ENCODE measurements at places on chromosomes 11 and 22.

DNA sequence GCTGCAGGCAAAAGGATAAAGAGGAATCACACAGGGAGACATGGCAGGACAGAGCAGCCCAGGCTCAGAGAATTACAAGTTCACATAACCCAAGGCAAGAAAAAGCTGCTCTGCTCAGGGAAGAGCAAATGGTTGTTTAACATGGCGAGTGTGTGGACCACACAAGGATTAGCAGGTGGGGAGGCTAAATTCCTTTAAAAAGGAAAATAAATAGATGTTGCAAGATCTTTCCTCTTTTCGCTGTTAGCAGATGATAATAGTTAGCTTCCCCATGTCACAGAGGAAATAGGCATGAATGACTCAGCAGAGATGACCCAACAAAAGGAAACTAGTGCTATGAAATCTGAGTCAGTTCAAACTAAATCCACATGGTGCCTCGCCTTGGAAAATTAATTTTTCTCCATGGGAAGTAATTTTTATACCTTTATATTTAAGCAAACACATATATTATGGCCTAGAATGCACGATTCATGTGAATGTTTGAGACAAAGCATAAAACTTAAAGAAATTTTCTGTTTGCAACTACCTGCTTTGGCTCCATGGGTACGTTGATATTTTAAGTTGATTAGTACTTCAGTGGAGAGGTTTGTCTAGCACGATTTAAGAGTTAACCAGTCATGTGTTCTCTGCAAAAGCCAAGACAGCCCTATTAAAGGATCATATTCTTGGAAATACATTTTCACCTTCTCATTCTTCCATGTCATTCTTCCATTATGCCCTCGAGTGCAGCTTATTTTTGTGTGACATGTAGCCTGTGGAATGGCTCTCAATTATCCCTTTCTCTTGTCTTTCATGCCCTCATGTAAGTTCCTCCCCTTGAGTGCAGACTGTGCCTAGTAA lies 38.5 kb upstream of the FJX1 start:
- DNase-seq: peak; percentile 22

DNA sequence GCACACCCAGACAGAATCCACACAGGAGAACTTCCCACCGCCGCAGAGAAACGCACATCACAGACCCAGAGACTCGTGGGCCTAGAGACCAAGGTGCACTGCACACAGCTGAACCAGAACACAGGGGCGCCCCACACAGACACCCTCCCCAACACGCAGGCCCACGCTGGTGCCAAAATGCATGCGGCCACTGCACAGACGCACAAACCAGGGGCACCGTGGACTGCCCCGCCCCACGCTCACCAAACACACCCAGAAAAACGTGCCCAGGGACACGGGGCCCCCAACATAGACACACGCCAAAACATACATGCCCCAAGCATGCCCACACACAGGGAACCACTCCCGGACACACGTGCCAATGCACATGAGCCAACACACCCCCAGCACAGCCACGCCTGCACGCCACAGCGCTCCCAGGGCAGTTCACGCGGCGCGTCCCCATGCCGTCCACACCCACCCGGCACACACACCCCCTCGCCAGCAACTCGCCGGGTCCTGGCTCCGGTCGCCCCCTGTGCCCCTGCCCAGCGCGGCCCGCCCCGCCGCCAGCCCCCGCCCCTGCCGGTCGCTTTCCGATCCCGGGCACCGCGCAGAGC lies 7.8 kb downstream of the ELFN2 start:
- no peak for DNase-seq

DNA sequence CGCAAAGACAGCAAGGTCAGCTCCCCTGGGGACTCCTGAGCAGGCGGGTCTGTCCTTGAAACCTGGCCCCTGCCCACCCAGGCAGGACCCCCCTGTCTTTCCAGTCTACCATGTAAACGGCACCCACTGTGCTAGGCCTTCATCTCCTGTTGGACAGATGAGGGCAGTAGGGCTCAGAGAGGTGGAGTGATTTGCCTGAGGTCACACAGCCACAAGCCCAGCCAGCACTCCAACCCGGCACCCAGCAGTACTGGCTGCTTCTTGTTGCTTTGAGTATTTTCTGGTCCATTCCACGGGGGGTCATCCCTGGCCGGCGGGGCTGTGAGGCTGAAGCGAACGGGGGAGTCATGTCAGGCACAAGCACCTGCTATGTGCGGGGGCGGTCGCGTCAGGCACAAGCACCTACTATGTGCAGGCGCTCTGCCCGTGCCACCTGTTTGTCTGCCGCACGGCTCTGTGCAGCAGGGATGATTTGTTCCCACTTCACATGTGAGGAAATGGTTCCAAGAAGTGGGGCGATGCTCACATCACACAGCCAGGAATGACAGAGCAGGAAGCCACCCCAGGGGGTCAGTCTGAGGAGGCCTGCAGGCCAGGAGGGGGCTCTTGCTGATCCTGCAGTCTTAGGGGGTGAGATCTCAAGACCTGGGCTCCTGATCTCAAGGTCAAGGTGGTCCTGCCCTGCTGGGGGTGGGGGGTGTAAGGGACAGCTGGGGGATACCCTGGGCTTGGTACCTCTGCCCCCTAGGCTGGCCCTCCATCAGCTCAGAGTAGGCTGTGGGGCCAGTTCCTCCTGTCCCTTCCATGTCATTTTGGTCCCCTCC lies 110.7 kb downstream of the CACNA1I start:
- DNase-seq: no peak

GRCh38 chr11:91536366-91536765 lies 688.3 kb upstream of the FAT3 start:
- no peak for DNase-seq

DNA sequence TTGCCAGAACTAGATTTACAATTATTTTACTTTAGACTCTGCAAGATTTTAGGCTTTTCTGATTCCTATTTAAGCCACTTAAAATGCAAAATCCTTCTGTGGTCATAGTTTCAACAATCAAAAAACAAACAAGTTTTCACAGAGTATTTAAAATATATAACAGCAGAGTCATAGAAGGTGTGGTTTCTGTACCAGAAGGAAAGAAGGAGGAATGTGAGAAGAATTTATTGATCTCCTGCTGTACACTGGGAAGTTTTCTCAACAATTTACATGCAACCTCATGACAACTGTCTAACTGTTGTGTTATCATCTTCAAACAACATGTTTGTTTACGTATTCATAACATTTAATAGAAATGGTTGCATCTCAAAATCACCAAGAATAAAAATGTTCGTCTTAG lies 102.3 kb upstream of the CEP126 start:
- no peak for DNase-seq

GRCh38 chr11:1387961-1388762 lies 1.6 kb upstream of the BRSK2 start:
- no peak for DNase-seq

- DNase-seq: no peak
Observed at GRCh38 chr22:47120399-47120798, 357.9 kb downstream of the TBC1D22A start.

- DNase-seq: no peak
Observed at GRCh38 chr22:46767249-46767985, 5.0 kb downstream of the TBC1D22A start.

DNA sequence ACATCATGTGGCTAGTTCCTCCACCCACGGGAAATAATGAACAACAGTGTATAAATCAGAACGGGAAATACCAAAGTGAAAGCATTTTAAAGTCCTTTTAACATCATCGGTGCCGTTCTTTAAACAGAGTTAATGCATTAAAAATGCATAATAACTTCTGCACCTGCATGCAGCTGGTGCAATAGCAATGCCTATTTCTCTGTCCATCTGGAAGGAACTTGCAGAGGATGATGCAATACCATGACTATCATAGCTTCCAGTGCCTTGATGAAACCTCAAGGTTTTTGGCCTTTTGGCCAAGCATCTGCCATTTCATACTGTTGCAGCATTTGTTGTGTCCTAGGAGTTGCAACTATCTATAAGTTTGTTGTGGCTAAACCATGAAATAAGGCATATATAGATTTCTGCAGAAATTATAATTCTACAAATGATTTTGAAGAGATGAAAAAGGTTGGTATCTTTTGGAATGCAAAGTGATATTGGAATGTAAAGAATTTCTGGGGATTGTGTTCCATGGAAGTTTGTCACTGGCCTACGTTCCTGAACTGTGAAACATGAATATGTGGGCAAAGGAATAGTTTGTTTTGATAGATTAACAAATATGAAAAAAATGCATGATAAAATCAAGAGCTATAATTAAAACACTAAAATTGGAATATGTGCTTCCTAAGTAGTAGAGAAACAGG lies 9.8 kb upstream of the EIF3F start:
- DNase-seq: no peak

DNA sequence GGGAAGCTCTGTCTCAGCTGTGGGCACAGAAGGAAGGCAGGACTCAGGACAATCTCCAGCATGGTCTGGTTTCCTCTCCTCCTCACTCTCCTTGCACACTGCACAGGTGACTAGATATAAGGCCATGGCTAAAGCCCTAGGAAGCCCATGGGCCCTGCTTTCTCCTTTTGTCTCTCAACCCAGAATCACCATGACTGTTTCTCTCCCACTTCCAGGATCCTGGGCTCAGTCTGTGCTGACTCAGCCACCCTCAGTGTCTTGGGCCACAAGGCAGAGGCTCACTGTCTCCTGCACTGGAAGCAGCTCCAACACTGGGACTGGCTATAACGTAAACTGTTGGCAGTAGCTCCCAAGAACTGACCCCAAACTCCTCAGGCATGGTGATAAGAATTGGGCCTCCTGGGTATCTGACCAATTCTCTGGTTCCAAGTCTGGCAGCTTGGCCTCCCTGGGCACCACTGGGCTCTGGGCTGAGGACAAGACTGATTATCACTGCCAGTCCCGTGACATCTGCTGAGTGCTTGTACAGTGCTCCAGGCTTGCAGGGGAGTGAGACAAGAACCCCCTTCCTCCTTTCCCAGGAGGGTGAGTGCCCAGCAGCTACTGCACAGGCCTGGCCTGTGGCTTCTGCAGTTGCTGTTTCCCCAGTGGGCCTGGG lies 104.0 kb upstream of the TOP3B start:
- no peak for DNase-seq

DNA sequence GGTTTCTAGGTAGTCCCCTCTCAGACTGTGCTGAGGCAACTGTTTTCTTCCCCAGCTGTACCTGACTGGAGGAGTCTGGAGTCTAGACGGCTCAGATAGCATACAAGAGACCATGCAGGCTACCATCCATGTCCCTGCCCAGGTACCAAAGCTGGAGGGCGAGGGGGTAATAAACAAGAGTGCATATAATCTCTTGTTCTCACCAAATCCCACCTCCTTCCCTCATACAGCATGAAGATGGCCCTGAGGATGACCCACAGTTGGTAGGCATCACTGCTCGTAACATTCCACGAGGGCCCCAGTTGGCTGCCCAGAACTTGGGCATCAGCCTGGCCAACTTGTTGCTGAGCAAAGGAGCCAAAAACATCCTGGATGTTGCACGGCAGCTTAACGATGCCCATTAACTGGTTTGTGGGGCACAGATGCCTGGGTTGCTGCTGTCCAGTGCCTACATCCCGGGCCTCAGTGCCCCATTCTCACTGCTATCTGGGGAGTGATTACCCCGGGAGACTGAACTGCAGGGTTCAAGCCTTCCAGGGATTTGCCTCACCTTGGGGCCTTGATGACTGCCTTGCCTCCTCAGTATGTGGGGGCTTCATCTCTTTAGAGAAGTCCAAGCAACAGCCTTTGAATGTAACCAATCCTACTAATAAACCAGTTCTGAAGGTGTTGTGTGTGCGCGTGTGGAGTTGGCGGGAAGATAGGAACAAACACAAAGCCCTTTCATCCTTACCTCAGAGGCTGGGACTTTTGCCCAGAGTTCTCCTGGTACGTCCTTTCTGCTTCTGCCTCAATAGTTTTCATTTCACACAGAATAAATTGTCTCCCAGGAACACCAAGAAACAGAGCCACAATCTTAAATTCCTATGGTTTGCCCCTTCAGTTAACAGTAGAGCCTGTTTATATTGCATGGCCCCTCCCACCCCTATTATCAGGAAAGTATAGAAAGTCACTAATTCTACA lies 8.5 kb downstream of the HMBS start:
- peak; percentile 35 for DNase-seq

DNA sequence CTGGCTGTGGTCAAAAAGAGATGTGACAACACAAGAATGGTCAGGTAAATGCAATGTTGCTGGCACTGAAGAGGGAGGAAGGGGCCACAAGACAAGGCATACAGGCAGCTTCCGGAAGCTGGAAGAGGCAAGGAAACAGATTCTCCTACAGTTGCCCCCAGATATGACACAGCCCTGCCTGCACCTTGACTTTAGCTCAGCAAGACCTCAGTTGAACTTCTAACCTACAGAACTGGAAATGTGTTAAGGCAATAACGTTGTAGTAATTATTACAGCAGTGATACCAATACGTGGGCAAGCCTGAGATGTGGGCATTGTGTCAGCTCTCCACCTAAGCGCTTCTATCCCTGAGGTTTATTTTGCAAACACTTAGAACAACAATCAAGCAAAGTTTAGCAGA lies 4.2 kb upstream of the KIAA0930 start:
- DNase-seq: no peak

DNA sequence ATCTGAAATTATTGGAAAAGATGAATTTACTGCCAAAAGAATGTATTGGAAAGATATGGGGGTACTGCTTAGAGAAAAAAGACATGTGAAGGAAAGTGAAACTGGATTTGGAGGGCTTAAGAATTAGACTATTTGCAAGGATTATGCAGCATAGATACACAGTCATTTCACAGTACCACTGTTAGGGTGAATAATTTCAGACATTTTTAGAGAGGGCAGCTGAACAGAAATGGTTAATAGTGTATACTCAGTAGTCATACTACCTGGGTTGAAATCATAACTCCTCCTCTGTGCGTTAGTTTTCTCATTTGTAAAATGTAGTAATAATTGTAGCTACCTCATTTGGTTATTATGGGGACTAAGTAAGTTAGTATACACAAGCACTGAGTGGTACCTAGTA lies 33.0 kb downstream of the GAS2 start:
- no peak for DNase-seq

GRCh38 chr11:132402071-132402684 lies 1031.8 kb downstream of the NTM start:
- peak; percentile 42 for DNase-seq

DNA sequence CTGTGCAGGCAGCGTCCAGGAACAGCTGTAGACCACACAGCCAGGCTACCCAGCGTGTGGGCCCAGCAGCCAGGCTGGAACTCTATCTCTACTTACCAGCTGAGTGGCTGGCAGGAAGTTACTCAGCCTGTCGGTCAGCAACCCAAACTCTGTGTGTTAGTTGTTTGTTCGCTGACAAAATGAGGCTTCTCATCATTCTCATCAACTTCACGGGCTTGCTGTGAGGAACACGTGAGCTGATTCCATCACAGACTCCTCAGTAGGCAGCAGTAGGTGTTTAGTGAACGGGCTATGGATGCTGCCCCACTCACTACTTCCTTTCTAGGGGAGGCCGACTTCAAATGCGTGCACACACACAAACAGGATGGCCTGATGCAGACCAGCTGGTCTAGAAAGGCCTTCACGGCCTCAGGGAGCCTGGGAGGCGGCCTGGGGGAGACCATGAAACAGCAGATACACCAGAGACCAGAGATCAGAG lies 830 bp upstream of the SPDYC start:
- no peak for DNase-seq

DNA sequence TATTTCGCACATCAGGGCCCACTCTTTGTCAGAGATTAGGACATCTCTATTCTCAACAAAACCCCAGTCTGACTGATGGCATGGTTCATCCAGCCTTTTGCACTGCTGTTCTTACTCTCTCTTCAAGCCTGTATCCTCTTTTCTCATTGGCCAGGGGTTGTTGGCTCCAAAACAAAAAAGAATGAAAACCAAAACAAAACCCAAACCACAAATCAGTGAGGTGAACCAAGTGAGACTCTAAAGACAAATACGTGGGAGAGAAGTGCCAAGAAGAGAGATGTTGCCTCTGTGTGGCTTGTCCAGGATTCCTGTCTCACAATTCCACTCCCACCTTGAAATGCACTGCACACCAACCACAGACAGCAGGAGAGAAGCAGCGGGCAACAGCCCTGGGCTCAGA lies 278.9 kb upstream of the NARS2 start:
- DNase-seq: no peak

GRCh38 chr11:64265176-64266160 lies 14.1 kb downstream of the PLCB3 start:
- no peak for DNase-seq
